ENCODE measurements at places on chromosomes 1 and 21.

- DNase-seq = no peak
Observed at GRCh38 chr1:186304982-186305949, 69.8 kb downstream of the TPR start.

DNA sequence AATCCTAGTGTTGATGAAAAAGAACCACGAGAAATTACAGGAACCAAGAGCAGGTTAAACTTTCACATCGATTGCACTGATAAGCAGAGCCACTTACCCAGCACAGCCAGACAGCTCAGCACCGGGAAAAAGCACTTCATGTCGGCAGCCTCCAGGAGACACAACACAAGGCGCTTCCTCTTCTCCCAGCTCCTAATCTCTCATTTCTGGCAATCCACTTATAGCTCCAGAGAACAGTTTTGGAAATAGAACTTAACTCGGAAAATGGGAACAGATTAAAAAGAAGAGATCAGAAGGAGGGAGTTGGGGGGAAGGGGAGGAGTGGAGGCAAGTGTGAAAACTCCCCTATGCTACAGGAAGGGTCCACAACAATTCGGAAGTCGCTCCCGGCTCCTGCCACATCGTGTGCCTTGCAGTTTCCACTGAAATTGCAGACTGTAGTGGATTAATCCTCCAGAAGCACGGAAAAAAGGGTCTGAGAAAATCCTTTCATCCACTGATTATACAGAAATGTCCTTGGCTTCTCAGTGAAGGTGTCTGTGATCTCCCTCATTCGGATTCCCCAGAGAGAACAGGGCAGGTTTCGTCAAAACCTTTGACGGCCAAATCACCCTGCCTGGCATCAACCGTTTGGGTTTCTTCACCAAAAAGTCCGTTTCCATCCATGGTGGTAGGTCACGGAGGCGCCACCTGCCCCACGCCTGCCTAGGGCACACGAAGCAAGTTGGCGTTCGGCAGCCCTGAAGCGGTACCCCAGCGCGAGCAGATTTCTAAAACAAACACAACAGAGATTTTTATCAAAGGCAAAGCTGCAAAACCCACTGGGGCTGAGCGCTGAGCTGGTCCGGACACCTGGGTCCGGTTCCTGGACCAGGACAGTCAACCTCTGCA lies 1.1 kb downstream of the IGSF3 start:
- no peak for DNase-seq

DNA sequence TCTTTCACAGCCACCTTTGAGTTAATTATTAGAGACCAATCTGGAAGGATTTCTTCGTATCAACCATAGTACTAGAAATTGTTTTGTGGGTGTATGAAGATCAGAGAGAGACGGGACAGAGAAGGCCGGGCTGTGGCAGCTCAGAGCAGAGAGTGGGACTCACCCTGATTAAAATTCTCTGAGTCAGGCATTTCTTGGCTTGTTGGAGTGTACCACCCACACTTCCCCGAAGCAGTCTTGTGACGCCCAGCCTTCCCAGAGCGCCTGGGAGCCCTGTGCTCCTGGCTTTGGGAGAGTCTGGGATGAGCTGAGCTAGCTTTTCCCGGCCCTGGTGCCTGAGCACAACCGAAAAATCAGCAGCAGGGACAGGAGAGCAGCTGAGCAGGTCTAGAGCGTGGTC lies 19.4 kb downstream of the PLEKHM2 start:
- DNase-seq = no peak

DNA sequence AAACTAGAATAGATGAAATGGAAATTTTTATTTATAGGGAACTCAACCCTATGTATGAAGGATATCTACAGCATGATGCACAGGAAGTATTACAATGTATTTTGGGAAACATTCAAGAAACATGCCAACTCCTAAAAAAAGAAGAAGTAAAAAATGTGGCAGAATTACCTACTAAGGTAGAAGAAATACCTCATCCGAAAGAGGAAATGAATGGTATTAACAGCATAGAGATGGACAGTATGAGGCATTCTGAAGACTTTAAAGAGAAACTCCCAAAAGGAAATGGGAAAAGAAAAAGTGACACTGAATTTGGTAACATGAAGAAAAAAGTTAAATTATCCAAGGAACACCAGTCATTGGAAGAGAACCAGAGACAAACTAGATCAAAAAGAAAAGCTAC lies 7.9 kb downstream of the USP1 start:
- DNase-seq = no peak

GRCh38 chr1:21292503-21292983 lies 2.3 kb upstream of the ECE1 start:
- no peak for DNase-seq

- DNase-seq = no peak
Observed at GRCh38 chr1:183185941-183186490, at the start of gene LAMC2. Gene LAMC2, plus strand, starts transcription at chr1:183186264. Its CDS starts 89 bp downstream, at chr1:183186353.

GRCh38 chr1:21291184-21291583 lies 921 bp upstream of the ECE1 start:
- DNase-seq = no peak

Measured in activated T-cell treated with anti-CD3 and anti-CD28 coated beads for 4 hours (primary cell).